ENCODE measurements at places on chromosomes 2 and 18.
A peak's percentile ranks its signal among the peaks of the same experiment; 100 is the strongest.

- peak; percentile 69 for DNase-seq
Observed at GRCh38 chr18:47772374-47773248, 157.8 kb downstream of the SMAD2 start.

- DNase-seq = no peak
Observed at GRCh38 chr2:207825978-207826377, 56.3 kb upstream of the FZD5 start.

DNA sequence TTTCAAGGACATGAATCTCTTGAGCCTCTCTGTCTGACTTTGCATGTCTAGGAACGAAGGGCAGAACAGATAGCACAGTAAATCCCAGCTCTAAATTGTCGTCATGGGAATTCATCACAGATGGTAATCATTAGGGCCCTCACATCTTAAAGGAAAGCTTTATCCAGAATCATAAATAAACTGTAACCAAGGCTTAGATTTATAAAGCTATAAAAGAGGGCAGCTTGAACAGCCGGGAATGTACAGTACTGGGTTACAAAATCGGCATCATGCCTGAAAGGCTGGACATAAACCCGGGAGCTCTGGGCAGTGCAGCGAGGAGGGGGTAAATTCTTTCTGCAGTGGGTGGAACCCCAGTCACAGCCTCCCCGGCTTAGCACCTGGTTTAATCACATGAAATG lies 144.4 kb downstream of the GFPT1 start:
- peak; percentile 79 for DNase-seq

GRCh38 chr2:203870941-203871340 lies 3.4 kb downstream of the CTLA4 start:
- no peak for DNase-seq

GRCh38 chr2:182636699-182637098 lies 79.4 kb upstream of the DNAJC10 start:
- no peak for DNase-seq

GRCh38 chr2:176206136-176206535 lies 17.7 kb downstream of the HOXD1 start:
- no peak for DNase-seq

DNA sequence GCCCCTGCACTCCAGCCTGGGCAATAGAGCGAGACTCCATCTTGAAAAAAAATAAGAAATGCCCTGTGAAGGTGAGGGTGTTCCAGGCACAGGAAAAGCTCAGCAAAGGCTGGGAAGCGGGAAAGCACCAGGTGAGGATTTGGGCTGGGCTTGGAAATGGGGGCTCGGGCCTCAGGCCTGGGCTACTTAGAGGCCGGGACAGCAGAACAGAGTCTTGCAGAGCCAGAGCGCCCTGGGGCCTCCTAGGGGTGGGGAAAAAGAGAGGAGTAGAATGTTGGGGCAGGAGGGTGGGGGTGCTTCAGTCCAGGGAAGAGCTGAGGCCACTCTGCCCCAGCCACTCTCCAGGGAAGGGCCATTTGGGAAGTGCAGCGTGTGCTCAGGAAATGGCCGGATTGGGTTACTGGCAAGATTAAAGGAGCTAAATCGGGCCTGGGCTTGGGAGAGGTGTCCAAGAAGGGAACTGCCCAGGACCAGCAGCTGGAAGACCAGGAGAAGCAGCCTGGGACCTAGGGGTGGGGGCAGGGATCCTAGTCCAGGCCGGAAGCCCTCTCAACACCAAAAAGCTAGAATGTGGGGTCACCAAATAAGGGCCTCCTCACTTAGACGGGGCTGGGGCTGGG lies 13.8 kb upstream of the DES start:
- DNase-seq = no peak

DNA sequence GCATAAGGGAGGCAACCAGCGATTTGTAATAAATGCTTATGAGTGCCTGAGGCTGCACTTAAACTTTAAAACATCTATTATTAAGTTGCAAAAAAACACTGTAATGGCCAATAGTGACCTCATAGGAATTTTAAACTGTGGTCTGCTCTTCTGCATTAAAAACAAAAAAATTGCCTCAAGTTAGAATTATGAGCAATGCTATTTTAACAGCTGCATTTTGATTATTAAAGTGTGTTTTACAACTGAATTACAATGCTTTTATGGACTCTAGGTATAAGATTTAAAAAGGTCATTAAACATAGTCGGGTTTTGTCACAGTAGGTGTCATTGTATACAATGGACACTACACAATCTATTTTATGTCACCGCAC lies 528.7 kb upstream of the FANCL start:
- no peak for DNase-seq

DNA sequence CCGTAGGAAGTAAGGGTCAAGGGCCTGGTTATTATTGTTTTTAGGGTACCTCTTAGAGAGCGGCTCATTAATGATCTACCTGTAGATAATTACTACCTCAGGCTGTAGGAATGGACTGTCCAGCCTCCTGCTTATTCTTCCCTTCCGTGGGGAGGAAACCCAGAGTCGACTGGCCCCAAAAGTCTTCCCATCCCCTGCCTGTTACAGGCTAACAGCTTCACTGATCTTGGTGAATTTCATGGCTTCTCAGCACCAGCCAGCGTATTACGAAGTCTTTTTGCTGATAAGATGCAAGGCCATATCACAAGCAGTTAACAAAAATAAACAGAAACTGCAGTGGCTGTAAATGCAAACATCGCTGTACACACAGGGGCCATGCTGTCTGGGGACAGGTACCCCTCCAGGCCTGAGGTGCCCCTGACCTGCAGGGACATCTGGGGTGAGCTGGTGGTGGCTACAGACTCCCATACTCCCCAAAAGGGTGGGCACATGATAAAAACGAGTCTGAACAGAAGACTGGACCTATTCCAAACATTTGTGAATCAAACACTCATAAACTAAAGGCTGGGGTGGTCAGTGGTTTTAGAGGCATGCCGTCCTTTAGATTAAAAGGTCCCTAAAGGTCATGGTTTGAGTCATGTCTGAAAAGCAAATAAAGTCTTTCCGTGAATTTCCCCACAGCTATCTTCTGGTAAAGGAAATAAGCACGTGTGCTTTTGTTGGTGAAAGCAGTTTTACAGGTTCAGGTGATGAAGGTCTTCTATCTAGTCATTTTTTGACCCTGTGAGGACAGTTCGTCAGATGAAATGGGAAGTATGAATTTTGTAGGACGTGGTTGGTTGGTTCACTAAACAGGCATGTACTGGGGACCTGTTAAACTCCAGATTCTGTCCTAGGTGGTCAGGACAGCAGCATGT lies 36.7 kb downstream of the TTC39C start:
- DNase-seq = no peak

GRCh38 chr2:207694811-207695281 lies 16.6 kb upstream of the CCNYL1 start:
- DNase-seq = peak; percentile 43

GRCh38 chr2:122101319-122101718 lies 345.9 kb downstream of the TSN start:
- no peak for DNase-seq

DNA sequence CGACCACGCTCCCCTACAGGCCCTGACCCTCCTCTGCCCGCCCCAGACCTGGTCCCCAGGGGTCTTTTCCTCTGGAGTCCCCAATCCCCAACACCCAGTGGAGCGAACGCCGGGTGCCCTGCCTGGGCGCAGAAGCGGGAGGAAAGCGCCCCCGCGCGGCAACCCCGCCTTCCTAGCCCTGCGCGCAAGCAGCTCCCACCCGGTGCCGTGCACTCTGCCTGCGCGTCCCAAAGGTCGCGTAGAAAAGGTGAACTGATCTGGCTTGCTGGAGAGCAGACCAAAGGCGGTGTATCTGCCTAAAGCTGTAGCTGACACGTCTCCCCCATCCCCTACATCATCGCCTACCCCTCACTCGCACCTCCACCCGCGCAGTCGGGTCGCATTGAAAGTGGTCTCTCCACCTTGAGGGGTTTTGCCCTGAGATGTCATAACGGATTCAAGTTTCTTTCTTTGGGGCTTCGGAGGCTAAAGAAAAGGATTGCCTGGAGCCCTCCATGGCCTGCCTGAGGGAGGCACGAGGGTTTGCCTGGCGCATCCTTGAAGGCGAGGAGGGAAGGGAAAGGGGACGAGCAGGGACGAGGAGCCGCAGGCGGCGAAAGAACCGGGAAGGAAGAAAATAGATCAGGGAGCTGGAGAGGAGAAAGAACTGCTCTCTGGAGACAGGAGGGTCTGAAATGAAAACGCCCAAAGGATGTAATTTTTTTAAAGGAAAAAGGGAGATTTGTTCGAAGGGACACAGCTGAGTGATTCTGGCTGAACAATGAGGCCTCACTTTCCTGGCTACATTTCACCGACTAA lies 5.8 kb downstream of the GAD1 start:
- no peak for DNase-seq

DNA sequence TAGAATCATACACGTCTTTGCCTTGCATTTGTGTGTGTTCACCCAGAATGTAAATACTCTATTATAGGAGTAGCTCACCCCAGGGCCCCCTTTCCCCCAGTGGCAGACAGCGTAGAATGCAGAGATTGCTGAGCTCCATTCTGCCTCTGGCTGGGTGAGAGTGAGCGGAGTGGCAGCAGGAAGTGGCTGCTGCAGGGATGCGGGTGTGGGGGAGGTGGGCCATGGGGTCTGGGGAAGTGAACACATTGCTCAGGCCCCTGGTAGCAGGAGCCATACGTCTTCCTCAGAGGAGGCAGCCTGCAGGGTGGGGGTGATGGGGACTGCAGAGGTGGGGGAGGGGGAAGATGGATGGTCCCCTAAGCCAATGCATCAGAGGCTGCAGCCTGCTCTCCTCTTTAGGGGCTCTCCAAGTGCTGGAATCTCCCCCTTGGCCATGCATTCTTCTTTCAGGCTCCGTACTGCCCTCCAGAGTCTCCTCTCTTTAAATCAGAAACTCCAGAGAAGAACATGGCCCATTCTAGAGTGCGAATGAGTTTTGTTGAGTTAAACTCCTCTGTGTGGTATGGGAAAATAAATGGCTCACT lies 72.2 kb downstream of the CELF4 start:
- DNase-seq = no peak
